ENCODE measurements at places on chromosomes 7 and 10. TPM values are rescaled to one million over a fixed set of nuclear protein-coding genes. Genes with fewer than 3 reads are reported as not detected.

DNA sequence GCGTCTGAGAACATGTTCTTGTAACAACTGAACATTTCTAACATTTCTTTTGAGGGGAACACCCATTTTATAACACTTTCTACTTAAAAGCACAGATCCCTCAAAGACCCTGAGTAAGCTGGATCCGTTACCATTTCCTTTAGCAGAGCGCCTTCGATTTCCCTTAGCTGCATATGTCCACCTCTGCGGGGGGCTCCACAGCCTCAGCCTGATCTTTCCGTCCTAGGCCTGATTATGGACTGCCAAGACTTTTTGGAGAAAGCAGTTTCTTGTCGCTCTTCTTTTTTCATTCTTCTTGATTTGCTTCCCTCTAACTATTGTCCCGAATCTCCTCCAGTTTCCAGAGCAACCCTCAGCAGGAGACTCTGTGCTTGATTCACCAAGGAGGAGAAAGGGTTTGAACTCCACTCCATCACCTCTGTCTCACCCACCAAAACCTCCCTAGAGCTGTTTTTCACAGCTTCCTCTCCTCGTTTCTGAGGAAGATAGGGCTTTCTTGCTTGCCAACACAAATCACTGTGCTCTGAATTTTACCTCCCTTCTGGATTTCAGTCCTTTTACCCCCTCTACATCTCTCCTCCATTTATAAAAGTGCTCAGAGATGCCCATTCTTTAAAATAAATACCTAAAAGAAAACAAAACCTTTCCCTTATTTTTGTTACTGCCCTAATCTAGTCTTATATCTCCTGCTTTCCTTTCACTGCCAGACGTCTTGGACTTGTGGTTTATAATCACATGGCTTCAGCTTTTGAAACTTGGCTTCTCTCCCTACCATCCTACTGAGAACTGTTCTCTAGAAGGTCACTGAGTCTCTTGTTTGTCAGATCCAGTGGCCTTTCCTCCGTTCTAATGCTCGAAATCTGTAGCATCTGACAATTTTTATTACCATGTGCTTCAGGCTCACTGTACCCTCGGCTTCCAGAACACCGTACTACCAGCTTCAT lies 30.5 kb upstream of the ZRANB1 start:
- H3K4me3 ChIP-seq, result no peak overlapping the region
- peaks cover 37% of the 10 kb centered on the region for H3K4me1 ChIP-seq
- H3K27ac ChIP-seq, result peak overlapping the region; percentile 79
- no peaks in the 10 kb centered on the region for H3K27me3 ChIP-seq
- no peaks in the 10 kb centered on the region for H3K36me3 ChIP-seq

GRCh38 chr7:97851683-97852082 lies 20.5 kb downstream of the ASNS start:
- peaks cover 5% of the 10 kb centered on the region for H3K4me1 ChIP-seq
- no peak overlapping the region for H3K27ac ChIP-seq
- no peak overlapping the region for H3K4me3 ChIP-seq
- H3K27me3 ChIP-seq, result no peaks in the 10 kb centered on the region
- DNase-seq, result no peak
- no peaks in the 10 kb centered on the region for H3K36me3 ChIP-seq

DNA sequence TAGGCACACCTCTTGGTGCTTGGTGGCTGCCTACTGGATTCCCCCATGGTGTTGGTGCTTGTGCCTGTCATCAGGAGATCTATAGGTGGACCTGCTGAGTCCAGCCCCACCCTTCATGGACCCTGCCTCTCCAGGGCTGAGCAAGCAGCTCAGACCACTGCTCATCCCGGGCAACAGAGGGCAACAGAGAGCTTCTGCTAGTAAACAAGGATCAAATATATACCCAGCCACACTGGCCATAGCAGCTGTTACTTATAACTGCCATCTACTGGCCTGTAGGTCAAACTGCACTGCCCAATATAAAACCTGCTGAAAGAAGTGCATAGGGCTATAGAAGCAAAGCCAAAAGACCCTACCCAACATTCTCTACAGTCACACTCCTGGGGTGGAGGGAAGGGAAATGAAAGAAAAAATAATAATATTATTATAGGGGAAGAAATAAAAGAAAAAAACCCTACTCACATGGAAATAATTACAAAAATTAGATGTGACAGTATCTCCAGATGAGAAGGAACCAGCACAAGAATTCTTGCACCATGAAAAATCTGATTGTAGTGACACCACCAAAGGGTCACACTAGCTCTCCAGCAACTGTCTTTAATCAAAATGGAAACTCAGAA lies 54.9 kb upstream of the ZNF800 start:
- no peaks in the 10 kb centered on the region for H3K36me3 ChIP-seq
- H3K27ac ChIP-seq, result no peak overlapping the region
- no peaks in the 10 kb centered on the region for H3K27me3 ChIP-seq
- H3K4me1 ChIP-seq, result no peaks in the 10 kb centered on the region

DNA sequence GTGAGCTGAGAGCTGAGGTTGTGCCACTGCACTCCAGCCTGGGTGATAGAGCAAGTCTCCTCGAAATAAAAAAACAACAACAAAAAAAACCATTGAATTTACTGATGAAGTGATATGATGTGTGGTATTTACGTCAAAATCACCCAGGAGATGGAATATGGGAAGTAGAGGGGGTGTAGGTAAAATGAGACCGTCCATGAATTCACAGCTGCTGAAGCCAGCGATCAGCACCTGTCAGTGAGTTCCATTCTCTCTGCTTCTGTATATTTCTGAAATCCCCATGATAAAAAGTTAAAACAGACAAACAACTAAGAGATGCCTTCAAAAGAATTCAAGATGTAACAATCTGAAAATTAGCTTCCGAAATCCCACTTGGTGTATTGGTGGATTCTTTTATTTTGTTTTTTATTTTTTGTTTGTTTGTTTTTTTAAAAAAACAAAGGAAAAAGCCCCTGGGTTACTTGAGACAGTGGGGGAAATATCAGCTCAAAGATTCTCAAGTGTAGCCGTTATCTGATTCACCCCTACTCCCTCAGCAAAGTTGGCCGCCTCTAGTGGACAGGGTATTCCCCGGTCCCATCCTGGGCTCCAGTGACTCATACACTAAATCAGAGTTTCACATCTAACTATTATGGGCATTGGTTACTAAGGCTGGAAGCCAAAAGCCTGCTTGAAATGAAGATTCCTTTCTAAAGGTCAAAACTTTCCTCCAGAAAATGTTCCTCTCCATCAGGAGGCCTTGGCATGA lies 76.4 kb downstream of the MAP3K8 start:
- peak overlapping the region; percentile 51 for H3K27ac ChIP-seq
- no peaks in the 10 kb centered on the region for H3K27me3 ChIP-seq
- DNase-seq, result peak; percentile 49
- H3K4me1 ChIP-seq, result peaks cover 19% of the 10 kb centered on the region
- no peak overlapping the region for H3K4me3 ChIP-seq

DNA sequence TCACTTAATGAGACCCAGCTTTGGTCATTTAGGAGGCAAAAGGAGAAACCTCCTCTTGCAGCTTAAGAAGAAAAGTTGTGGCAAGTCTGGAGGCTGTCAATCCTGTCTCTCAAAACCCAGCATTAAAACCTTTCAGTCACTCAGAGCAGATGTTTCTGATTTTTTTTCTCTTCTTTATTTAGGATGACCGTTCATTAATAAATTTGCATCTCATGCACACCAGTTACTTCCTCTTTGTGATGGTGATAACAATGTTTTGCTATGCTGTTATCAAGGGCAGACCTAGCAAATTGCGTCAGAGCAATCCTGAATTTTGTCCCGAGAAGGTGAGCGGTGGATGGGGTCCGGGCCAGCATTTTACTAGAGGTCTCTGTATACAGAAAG lies 32.0 kb downstream of the TMEM248 start:
- no peak for DNase-seq
- H3K4me1 ChIP-seq, result no peaks in the 10 kb centered on the region
- no peaks in the 10 kb centered on the region for H3K27me3 ChIP-seq
- peaks cover 100% of the 10 kb centered on the region for H3K36me3 ChIP-seq
- H3K27ac ChIP-seq, result no peak overlapping the region

GRCh38 chr10:4568731-4569130 lies 257.3 kb upstream of the AKR1E2 start:
- H3K27ac ChIP-seq, result no peak overlapping the region
- no peak overlapping the region for H3K4me3 ChIP-seq
- DNase-seq, result no peak
- H3K4me1 ChIP-seq, result no peaks in the 10 kb centered on the region

DNA sequence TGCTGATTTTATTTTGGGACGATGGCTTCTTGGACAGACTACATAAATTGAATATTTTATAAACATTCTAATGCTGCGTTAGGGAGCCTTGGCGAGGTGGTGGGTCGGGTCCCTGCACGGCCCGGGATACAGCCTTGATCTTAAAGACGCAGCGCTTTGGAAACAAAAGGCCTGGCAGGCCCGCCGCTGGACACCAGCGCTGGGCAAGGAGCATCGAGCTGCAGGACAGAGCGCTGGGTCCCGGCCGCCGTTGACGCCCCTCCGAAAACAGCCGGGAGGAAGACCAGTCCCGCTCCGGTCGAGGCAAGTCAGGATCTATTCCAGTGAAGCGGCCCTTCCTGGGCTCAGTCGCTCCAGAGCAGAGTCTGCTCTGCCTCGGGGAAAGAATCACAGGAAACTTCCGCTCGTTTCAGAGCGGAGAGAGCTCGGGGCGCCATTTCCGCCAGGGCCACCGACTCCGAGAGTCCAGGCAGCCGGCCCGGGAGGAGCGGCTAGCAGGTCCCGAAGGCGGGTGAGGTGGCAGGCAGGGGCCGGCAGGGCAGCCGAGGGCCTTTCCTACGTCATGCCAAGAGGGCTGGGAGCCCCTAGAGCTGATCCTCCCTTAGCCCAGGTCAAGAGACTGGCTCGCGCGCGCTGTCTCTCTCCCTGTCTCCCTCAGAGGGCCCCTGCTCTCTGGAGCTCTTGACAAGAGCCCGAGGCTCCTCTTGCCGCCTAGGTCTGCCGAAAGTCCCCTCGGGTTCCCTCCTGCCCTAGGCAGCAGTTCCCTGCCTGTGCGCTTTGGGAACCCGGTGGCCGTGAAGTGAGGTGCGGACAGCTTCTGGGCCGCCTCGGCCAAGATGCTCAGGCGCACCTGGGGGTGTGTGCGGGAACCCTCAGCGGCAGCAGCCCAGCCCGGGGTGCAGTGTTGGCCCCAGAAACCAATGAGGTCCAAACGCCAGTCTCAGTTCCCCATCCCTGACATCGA lies 1.4 kb upstream of the DRGX start:
- no peaks in the 10 kb centered on the region for H3K36me3 ChIP-seq
- H3K27me3 ChIP-seq, result peaks cover 24% of the 10 kb centered on the region
- peak overlapping the region; percentile 52 for H3K4me3 ChIP-seq
- H3K4me1 ChIP-seq, result peaks cover 19% of the 10 kb centered on the region
- DNase-seq, result no peak

GRCh38 chr7:123681561-123681960 lies 25.9 kb downstream of the LMOD2 start:
- H3K36me3 ChIP-seq, result no peaks in the 10 kb centered on the region
- no peak for DNase-seq
- H3K27ac ChIP-seq, result peak overlapping the region; percentile 81
- H3K4me3 ChIP-seq, result no peak overlapping the region
- peaks cover 52% of the 10 kb centered on the region for H3K4me1 ChIP-seq
- H3K27me3 ChIP-seq, result no peaks in the 10 kb centered on the region

GRCh38 chr7:155797262-155798250 lies 14.7 kb downstream of the SHH start:
- no peaks in the 10 kb centered on the region for H3K4me1 ChIP-seq
- H3K27me3 ChIP-seq, result peaks cover 11% of the 10 kb centered on the region
- H3K36me3 ChIP-seq, result no peaks in the 10 kb centered on the region
- H3K27ac ChIP-seq, result no peak overlapping the region
- no peak overlapping the region for H3K4me3 ChIP-seq
- no peak for DNase-seq

- DNase-seq, result no peak
- no peak overlapping the region for H3K27ac ChIP-seq
- peak overlapping the region; percentile 33 for H3K4me3 ChIP-seq
- no peaks in the 10 kb centered on the region for H3K36me3 ChIP-seq
- H3K27me3 ChIP-seq, result no peaks in the 10 kb centered on the region
- peaks cover 7% of the 10 kb centered on the region for H3K4me1 ChIP-seq
Observed at GRCh38 chr10:3196958-3197347, 24.4 kb upstream of the PITRM1 start.

DNA sequence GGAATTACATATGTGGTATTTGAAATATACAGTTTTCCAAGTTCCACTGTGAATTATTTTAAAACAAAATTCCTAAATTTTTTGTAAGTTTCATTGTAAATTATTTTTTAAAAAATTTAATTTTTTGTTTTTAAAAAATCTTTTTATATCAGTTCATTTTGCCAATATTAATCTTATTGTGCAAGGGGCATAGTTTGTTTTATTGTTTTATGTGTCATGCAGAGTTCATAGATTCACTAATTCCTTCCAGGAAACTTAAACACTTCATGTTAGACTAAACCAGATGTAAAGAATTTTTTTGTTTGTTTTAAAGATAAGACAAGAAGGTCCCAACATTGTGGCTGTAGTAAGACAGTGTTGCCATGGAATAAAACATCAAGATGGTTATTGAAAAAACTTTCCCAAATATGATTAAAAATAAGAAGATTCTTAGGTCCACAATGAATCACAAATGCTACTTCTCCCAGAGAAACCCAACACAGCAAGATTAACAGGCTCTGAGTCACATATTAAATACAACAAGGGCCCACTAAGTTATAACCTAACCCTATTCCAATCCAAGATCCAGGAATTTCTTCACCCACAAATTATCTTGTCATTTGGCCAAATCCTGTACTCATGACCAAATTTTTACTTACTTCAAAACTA lies 464.7 kb upstream of the IGFBP3 start:
- H3K4me3 ChIP-seq, result no peak overlapping the region
- no peak overlapping the region for H3K27ac ChIP-seq
- no peaks in the 10 kb centered on the region for H3K27me3 ChIP-seq
- no peaks in the 10 kb centered on the region for H3K36me3 ChIP-seq
- no peaks in the 10 kb centered on the region for H3K4me1 ChIP-seq
- DNase-seq, result no peak

GRCh38 chr10:86367152-86367951 lies 757 bp upstream of the GRID1 start:
- peaks cover 22% of the 10 kb centered on the region for H3K27me3 ChIP-seq
- H3K4me3 ChIP-seq, result peak overlapping the region; percentile 66
- H3K4me1 ChIP-seq, result peaks cover 16% of the 10 kb centered on the region
- peak; percentile 52 for DNase-seq

- no peak overlapping the region for H3K4me3 ChIP-seq
- DNase-seq, result no peak
- no peak overlapping the region for H3K27ac ChIP-seq
- H3K36me3 ChIP-seq, result no peaks in the 10 kb centered on the region
- no peaks in the 10 kb centered on the region for H3K27me3 ChIP-seq
Observed at GRCh38 chr7:104089612-104090011, 100.2 kb upstream of the RELN start.

GRCh38 chr10:31929261-31930022 lies 811 bp upstream of the ARHGAP12 start:
- peak overlapping the region; percentile 90 for H3K4me3 ChIP-seq
- H3K4me1 ChIP-seq, result peaks cover 23% of the 10 kb centered on the region
- peak overlapping the region; percentile 91 for H3K27ac ChIP-seq
- no peaks in the 10 kb centered on the region for H3K27me3 ChIP-seq

Gene AGR3
- total RNA-seq, result not detected

Gene POU6F2
- not detected for total RNA-seq

Gene BAMBI
- total RNA-seq, result 0.89 TPM

Gene SPDYE9
- total RNA-seq, result not detected

Gene CFAP43
- total RNA-seq, result not detected

Gene ELMO1
- 6.9 TPM for total RNA-seq

Data from psoas muscle (tissue), 8 donors.